ENCODE measurements at places on chromosomes 12 and 14.

DNA sequence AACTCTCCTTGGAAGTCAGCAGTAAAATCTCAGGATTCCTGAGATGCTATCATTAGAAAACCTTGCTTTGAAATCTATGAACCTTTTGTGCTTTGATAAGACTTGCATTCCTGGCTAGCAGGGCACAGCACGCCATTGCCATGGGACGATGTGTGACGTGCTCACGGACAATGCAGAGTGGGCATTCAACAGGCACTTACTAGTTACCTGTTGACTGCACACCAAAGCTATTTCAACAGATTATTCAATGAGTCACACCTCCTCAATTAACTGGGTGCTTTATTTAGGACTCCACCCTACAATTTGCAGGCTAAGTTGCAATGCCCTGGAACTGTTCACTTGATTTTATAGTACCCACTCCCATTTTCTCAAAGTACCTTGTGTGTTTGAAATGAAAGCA lies 11.3 kb downstream of the NOS1 start:
- DNase-seq, result no peak
- no peaks in the 10 kb centered on the region for H3K36me3 ChIP-seq
- no peaks in the 10 kb centered on the region for H3K4me1 ChIP-seq
- H3K27me3 ChIP-seq, result peaks cover 11% of the 10 kb centered on the region
- no peak overlapping the region for H3K4me3 ChIP-seq

- H3K4me3 ChIP-seq, result no peak overlapping the region
- H3K27me3 ChIP-seq, result no peaks in the 10 kb centered on the region
- no peaks in the 10 kb centered on the region for H3K4me1 ChIP-seq
- H3K36me3 ChIP-seq, result peaks cover 32% of the 10 kb centered on the region
- DNase-seq, result no peak
These were observed 12.6 kb downstream of the NRDE2 start for GRCh38 chr14:90319173-90319572.

- H3K27ac ChIP-seq, result peak overlapping the region; percentile 76
- H3K4me3 ChIP-seq, result peak overlapping the region; percentile 30
- H3K36me3 ChIP-seq, result no peaks in the 10 kb centered on the region
- peaks cover 8% of the 10 kb centered on the region for H3K27me3 ChIP-seq
These were observed 1.9 kb downstream of the CACNA2D4 start for GRCh38 chr12:1916371-1917171.

- H3K27me3 ChIP-seq, result peaks cover 4% of the 10 kb centered on the region
- no peak overlapping the region for H3K27ac ChIP-seq
- no peak for DNase-seq
- no peaks in the 10 kb centered on the region for H3K4me1 ChIP-seq
These were observed 26.9 kb downstream of the TMEM233 start for GRCh38 chr12:119620490-119620889.

DNA sequence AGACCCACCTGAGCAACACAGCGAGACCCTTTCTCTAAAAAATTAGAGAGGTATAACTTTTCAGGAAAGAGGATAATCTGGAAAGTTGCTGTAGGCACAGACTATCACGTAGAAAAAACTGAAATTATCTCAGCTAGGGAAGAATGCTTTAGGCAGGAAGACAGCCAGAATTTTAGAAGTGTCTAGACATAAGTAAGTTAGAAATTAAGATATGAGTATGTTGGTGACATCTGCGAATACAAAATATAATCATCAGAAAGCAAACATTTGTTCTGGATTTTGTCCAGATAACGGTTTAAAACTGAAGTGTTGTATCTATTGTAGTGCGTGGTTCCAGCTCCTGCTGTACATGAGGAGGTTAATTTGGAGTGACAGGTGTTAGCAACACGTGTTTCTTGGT lies 123.2 kb downstream of the FBXL14 start:
- H3K4me1 ChIP-seq, result peaks cover 28% of the 10 kb centered on the region
- no peaks in the 10 kb centered on the region for H3K27me3 ChIP-seq
- no peak overlapping the region for H3K27ac ChIP-seq

- no peak overlapping the region for H3K4me3 ChIP-seq
- H3K27ac ChIP-seq, result no peak overlapping the region
- H3K27me3 ChIP-seq, result peaks cover 3% of the 10 kb centered on the region
- H3K4me1 ChIP-seq, result no peaks in the 10 kb centered on the region
- no peaks in the 10 kb centered on the region for H3K36me3 ChIP-seq
These were observed 14.7 kb upstream of the TMED10 start for GRCh38 chr14:75191100-75191499.

DNA sequence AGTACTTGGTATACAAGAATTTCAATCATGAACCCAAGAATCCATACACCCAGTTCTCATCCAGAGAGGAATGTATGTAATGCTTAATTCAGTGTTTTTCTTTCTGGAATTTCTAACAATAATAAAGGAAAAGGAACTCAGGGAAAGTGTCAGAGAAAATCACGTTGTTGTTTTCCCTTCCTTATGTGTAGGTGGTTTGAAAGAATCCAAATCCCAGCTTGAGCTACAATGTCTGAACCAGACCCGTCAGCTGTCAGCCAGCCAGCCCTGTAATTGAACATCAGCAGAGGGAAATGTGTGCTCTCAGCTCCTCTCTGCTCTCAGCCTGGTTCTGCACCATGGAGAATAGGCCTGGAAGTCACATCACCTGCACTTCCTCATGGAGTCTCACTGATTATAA lies 126.5 kb downstream of the TMEM30B start:
- no peak overlapping the region for H3K27ac ChIP-seq
- no peak overlapping the region for H3K4me3 ChIP-seq
- DNase-seq, result no peak
- H3K27me3 ChIP-seq, result peaks cover 3% of the 10 kb centered on the region

GRCh38 chr12:124021007-124021406 lies 48.0 kb downstream of the ZNF664 start:
- no peaks in the 10 kb centered on the region for H3K27me3 ChIP-seq
- H3K4me3 ChIP-seq, result no peak overlapping the region
- H3K4me1 ChIP-seq, result no peaks in the 10 kb centered on the region
- DNase-seq, result no peak
- H3K36me3 ChIP-seq, result no peaks in the 10 kb centered on the region

GRCh38 chr14:98130691-98131090 lies 1141.3 kb downstream of the BCL11B start:
- no peak for DNase-seq
- no peaks in the 10 kb centered on the region for H3K36me3 ChIP-seq
- H3K4me1 ChIP-seq, result peaks cover 16% of the 10 kb centered on the region
- H3K4me3 ChIP-seq, result no peak overlapping the region
- H3K27me3 ChIP-seq, result no peaks in the 10 kb centered on the region
- no peak overlapping the region for H3K27ac ChIP-seq

- H3K36me3 ChIP-seq, result peaks cover 49% of the 10 kb centered on the region
- no peak overlapping the region for H3K27ac ChIP-seq
- no peak for DNase-seq
- H3K4me1 ChIP-seq, result peaks cover 35% of the 10 kb centered on the region
- H3K4me3 ChIP-seq, result no peak overlapping the region
These were observed 28.3 kb downstream of the C12orf75 start for GRCh38 chr12:105358789-105359188.

- H3K27me3 ChIP-seq, result no peaks in the 10 kb centered on the region
- no peaks in the 10 kb centered on the region for H3K36me3 ChIP-seq
- DNase-seq, result peak; percentile 26
- peak overlapping the region; percentile 96 for H3K27ac ChIP-seq
- no peak overlapping the region for H3K4me3 ChIP-seq
These were observed 319.6 kb upstream of the RTL1 start for GRCh38 chr14:101223127-101223526.

DNA sequence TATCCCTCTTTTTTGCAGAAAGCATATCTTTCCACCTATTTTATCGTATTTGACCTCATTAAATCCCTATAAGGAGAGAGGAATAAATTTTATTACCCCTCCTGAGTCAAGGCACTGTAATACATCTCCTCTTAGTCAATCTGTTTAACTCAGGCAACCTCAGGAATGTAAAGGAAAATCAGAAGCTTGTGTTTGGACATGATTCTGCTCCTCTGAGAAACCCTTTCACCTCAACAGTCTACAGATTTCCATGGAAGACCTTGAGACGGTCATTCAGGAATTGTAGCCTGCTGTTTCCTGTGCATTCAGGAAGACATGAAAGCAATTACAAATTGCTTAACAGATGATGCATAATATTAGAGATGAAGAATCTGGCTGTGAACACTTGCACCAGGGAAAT lies 360.8 kb downstream of the PAWR start:
- H3K27me3 ChIP-seq, result no peaks in the 10 kb centered on the region
- no peaks in the 10 kb centered on the region for H3K36me3 ChIP-seq
- no peaks in the 10 kb centered on the region for H3K4me1 ChIP-seq

DNA sequence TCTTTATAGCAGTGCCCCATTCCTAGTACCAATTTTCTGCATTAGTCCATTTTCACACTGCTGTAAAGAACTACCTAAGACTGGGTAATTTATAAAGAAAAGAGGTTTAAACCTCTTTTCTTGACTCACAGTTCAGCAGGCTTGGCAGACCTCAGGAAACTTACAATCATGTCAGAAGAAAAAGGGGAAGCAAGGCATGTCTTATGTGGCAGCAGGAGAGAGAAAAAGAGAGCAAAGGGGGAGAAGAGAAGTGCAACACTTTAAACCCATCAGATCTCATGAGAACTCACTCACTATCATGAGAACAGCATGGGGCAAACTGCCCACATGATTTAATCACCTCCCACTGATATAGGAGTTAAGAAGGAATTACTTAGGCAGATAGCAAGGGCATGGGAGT lies 101.6 kb upstream of the PLEKHG7 start:
- no peaks in the 10 kb centered on the region for H3K4me1 ChIP-seq
- H3K27ac ChIP-seq, result no peak overlapping the region
- no peak overlapping the region for H3K4me3 ChIP-seq
- no peak for DNase-seq
- H3K27me3 ChIP-seq, result no peaks in the 10 kb centered on the region

DNA sequence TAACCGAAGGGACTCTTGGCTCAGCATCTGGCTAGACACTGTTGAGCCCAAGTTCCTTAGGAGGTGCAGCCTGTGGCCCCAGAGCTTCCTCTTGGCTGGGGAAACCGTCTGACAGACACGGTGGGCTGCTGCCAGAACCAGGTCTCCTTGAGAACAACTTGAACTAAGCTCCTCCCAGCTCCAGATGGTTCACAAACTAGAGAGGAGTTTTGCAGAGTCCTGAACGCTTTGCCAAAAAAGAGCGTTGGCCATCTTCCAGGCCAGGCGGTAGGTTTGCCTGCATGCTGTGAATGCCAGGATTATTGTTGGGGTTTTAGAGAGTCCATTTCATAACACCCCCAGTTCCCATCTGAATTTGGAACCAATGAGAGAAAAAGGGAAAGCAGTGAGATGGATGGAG lies 399.8 kb downstream of the RGS6 start:
- no peaks in the 10 kb centered on the region for H3K36me3 ChIP-seq
- H3K4me1 ChIP-seq, result no peaks in the 10 kb centered on the region
- no peak overlapping the region for H3K27ac ChIP-seq
- no peak overlapping the region for H3K4me3 ChIP-seq
- no peak for DNase-seq

DNA sequence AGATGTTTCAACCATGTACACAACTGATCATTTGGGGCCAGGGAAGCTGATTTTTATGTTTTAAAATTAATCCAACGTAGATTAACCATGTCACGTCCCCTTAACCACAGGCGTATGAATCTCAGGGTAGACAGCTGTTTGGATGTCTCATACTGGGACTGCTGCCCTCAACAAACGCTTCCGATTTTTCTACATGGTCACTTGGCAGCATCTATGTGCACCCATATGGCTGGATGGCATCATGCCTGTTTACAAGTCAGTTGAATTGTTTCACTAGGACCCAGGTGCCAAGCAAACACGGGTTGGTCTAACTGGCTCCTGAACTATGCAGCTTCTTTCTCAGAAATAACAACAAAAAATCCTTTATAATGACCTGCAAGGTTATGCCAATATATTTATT lies 393.8 kb downstream of the NPAS3 start:
- H3K4me1 ChIP-seq, result no peaks in the 10 kb centered on the region
- H3K27me3 ChIP-seq, result no peaks in the 10 kb centered on the region
- H3K4me3 ChIP-seq, result no peak overlapping the region

DNA sequence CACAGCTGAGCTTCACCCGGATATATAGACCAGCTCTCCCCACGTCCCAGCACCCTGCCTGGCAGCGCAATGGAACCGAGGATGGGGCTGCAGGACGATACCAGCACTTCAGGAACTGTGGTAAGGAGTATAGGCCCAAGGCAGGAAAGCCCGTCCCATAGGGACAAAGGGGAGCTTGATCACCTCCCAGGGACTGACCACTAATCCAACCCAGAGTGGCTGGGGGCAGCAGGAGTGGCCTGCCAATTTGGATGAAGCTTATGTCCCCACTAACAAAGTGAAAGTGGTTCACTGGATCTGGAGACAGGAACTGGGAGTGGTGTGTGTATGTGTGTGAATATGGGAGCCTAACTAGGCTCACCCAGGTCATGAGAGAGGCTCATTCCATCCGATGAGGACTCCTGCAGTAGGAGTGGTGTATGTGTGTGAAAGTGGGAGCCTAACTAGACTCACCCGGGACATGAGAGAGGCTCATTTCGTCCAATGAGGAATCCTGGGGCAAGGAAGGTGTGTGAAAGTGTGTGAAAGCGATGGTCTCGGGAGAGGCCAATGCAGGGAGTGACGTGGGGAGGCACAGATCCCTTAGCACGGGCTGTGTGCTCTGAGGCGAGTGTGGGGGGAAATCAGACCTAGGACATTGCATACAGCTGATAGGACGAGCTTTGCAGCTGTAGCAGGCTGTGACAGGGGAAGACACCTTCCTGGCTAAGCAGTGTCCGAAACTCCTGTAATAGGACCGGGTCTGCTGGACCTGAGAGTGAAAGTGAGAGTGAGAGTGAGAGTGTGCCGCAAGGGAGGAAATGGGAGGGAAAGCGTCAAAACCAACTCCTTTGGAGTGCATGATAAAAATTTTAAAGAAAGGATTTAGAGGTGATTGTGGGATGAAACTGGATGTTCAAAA lies 25.7 kb downstream of the KLRK1 start:
- peak overlapping the region; percentile 18 for H3K4me3 ChIP-seq
- no peaks in the 10 kb centered on the region for H3K27me3 ChIP-seq
- DNase-seq, result peak; percentile 52
- peak overlapping the region; percentile 93 for H3K27ac ChIP-seq
- no peaks in the 10 kb centered on the region for H3K36me3 ChIP-seq

DNA sequence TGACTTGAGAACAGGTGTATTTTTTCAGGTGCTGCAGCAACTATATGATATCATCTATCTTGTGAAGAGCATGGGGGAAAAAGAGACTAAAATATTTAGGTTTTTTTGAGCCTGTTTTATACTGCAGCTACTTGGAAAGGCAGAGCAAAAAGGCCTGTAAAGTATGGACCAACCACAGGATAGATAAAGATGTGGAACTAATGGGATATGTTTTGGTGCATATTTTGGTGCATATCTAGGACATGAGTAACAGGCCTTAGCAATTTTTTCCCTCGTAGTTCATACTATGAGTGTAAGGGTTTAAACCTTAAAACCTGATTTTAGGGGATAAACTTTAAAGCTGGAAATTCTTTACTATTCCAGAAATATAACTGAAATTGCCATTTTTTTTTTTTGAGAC lies 6.0 kb upstream of the GTSF1 start:
- no peaks in the 10 kb centered on the region for H3K4me1 ChIP-seq
- no peaks in the 10 kb centered on the region for H3K36me3 ChIP-seq
- no peak for DNase-seq

- no peak for DNase-seq
- H3K36me3 ChIP-seq, result peaks cover 12% of the 10 kb centered on the region
- peaks cover 8% of the 10 kb centered on the region for H3K4me1 ChIP-seq
- no peaks in the 10 kb centered on the region for H3K27me3 ChIP-seq
These were observed 8.6 kb downstream of the VTI1B start for GRCh38 chr14:67665868-67666267.

All from DND-41 (cell line).